ENCODE measurements at places on chromosomes 6 and 20. TPM values are rescaled to one million over a fixed set of nuclear protein-coding genes. Genes with fewer than 3 reads are reported as not detected.

DNA sequence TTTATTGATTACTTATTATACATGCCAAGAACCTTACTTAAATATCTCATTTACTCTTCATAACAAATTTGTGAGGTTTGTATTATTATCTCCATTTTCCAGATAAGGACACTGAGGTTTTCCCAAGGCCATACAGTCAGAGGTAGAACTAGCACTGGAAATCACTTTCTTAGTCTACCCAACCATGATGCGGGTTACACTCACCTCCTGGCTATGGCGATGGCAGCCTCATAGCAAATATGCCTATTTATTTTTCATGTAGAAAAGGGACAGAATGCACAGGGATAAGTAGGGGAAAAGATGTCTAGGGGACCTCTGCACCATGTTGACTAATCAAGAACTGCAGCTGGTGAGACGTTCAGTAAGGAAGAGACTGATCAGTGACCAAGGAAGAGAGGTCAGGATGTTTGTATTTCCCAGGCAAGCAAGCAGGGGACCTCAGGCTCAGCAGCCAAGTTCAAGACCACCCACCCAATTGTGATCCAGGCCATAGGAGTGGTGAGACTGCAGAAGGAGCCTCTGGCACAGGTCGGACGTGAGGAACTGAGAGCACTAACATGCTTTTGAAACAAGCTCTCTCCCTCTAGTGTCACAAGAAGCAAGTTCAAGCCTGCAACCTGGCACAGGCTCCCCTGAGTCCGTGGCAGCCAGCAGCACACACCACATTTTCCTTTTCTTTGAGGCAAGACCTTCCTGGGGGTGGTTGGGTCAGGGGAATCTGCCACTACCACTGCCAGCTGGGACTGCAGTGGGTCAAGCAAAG is 97.8 kb downstream of the GMPR start:
- DNase-seq: peak; percentile 23

GRCh38 chr6:149842331-149842730 is 21.8 kb downstream of the LRP11 start:
- DNase-seq: no peak

DNA sequence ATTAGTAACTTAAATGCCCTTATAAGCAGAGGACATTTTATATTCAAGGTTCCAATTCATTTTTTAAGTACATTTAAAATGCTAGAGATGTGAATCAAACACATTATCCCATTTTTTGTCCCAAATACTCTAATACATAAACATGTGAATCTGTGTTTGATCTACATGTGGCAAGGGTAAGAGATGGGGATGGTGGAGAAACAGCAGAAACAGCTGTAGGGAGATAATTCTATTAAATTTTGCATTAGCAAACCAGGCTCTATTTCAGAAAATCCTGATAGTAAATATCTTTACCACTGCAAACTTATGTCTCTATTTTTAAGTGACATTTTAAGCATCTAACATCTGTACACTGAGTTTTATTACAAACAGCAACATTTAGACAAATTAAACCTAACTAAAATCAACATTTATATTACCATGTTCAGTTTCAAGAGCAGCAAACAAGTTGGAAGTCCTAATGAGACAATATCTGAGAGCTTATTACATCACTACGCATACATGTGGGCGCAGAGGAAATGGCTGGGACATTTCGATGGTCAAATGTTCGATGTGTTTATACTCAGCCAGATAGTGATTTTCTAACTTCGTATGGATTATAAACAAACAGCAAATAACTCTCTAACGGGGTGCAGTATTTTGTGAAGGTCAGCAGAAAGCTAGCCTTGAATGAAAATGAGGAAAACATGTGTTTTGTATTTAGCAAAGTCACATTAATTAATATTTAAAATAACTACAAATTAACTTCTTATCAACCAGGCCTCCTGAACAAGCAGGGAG is 165.1 kb downstream of the GJA1 start:
- DNase-seq: no peak

Gene CD93
- 1.5 TPM for total RNA-seq

Gene SSTR4
- total RNA-seq: not detected

Gene KCTD20
- 53.9 TPM for total RNA-seq

Gene SLC35A1
- 12.7 TPM for total RNA-seq

Measured in M059J (cell line).